Activated naive CD4-positive, alpha-beta T cell treated with anti-CD3 and anti-CD28 coated beads, Interleukin-2, amount 10 ng/mL, durations not matched to agents 7 days and 5 days (primary cell): ENCODE measurements at places on chromosomes 7 and 10.

GRCh38 chr10:49117376-49118070, 2.2 kb upstream of the VSTM4 start:
- H3K36me3 ChIP-seq, result no peaks in the 10 kb centered on the region
- no peak overlapping the region for H3K27ac ChIP-seq

- H3K27ac ChIP-seq, result no peak overlapping the region
- H3K4me3 ChIP-seq, result no peak overlapping the region
- H3K27me3 ChIP-seq, result no peaks in the 10 kb centered on the region
Observed at GRCh38 chr7:20395104-20395503, 64.4 kb downstream of the ITGB8 start.

DNA sequence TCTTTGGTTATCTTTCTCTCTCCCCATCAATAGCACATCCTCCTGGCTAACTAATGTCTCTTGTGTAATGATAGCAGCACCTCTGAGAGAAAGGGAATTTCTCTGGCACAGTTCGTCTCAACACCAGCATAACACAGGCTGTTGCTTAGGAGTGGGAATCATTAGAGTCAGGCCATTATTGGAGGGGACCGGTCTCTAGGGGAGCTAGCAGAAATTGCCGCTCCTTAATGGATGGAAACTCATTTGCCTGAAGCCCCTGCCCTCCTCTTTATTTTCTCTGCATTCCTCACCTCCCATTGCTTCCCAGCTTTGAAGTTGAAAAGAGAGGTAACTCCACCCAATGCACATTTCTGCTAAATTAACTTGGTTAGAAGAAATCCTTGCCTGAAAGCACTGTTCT, 11.9 kb downstream of the LRRC4 start:
- H3K27me3 ChIP-seq, result no peaks in the 10 kb centered on the region
- H3K4me3 ChIP-seq, result no peak overlapping the region
- DNase-seq, result no peak
- H3K27ac ChIP-seq, result no peak overlapping the region
- H3K4me1 ChIP-seq, result no peaks in the 10 kb centered on the region
- peaks cover 6% of the 10 kb centered on the region for H3K36me3 ChIP-seq

GRCh38 chr10:43939389-43939938, 290.8 kb upstream of the ZNF32 start:
- peaks cover 15% of the 10 kb centered on the region for H3K27me3 ChIP-seq
- no peaks in the 10 kb centered on the region for H3K36me3 ChIP-seq
- peaks cover 4% of the 10 kb centered on the region for H3K4me1 ChIP-seq
- no peak overlapping the region for H3K27ac ChIP-seq
- H3K4me3 ChIP-seq, result no peak overlapping the region

DNA sequence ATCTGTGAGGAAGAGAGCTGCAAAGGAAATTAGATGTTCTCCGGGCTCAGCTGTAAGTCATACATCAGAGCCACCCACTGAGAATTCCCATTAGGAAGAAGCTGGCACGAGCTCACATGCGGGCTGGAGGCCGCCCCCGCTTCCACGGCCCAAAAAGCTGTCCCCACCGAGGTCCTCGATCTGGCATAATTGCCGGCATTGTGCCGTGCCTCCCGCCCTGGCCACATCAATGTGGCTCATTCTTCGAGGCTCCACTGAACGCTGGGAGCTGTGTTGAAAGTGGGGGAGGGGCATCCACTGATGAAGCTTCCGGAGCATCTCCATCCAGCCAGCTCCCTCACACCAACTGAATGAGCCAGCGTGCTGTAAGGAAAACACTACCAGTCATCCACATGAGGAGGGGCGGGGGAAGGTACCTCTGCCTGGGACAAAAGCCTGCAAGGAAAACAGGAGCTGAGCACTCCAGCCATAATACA, 173.1 kb downstream of the PTPRN2 start:
- H3K27me3 ChIP-seq, result no peaks in the 10 kb centered on the region
- H3K4me1 ChIP-seq, result no peaks in the 10 kb centered on the region
- DNase-seq, result no peak
- H3K27ac ChIP-seq, result no peak overlapping the region
- no peak overlapping the region for H3K4me3 ChIP-seq
- H3K36me3 ChIP-seq, result no peaks in the 10 kb centered on the region

DNA sequence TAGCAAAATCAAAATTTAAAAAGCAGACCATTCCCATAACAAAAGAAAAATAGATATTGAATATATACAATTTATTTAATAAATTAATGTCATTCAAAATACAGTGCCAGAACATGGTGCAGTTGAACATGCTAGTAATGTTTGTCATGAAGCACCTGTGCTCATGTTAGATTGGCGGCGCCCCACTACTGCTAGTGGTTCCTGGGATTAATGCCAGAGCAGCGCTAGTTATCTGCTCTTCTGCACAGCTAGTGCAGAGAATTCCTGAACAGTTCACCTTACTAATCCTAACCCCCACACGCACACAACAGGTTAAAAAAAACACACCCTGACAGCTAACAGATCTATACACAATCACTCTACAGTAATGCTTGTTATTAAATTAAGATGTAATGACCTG, 23.4 kb downstream of the KBTBD2 start:
- no peak for DNase-seq
- H3K36me3 ChIP-seq, result peaks cover 70% of the 10 kb centered on the region
- H3K27ac ChIP-seq, result no peak overlapping the region

DNA sequence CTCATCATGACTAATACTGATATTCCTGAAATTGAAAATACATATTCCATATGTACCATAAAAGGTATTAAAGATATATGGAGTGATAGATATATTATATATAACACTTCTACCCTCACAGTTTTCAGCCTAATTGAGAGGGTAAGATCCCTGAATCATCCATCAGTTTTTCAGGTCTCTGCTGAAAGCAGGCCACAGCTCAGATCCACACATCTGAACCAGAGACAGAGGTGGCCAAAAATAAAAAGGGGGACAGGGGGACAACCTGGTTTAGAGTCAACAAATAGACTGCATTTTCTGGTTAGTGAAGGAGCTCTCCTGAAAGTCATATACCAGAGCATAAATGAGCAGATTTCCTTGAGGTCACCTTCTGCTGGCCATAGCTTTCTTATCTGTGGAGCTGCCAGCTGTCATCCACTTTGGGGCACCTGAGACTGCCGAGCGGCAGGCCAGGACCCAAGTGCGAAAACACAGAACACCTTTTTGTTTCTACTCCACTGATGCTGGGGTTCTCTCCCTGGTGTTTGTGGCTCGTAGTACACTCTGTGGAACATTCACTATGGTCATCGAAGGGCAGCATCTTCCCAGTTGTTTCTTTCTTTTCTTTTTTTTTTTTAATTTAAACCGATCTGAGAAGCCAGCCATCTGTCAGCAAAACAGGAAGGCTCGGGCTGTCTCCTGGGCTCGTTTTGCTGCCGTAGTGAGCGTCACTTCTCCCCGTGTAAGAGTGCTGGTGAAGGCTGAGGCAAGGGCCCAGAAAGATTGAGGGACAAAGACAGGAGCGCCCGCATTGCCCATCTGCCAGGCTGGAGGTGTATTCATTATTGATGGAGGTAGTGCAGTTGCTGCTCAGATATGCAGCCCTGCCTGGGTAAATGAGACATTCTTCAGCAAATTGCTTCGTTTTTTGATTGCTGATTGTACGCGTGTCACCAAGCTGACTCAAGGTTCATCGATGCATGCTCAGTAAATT, 13.5 kb downstream of the IKZF1 start:
- DNase-seq, result peak; percentile 61
- peaks cover 96% of the 10 kb centered on the region for H3K4me1 ChIP-seq
- no peaks in the 10 kb centered on the region for H3K27me3 ChIP-seq
- peak overlapping the region; percentile 99 for H3K27ac ChIP-seq
- H3K4me3 ChIP-seq, result peak overlapping the region; percentile 99

GRCh38 chr7:66505531-66506451, 122.9 kb upstream of the KCTD7 start:
- no peaks in the 10 kb centered on the region for H3K36me3 ChIP-seq
- H3K27me3 ChIP-seq, result peaks cover 62% of the 10 kb centered on the region
- peak overlapping the region; percentile 48 for H3K4me3 ChIP-seq
- no peak overlapping the region for H3K27ac ChIP-seq
- peaks cover 14% of the 10 kb centered on the region for H3K4me1 ChIP-seq

- H3K4me3 ChIP-seq, result peak overlapping the region; percentile 85
- peaks cover 39% of the 10 kb centered on the region for H3K4me1 ChIP-seq
- no peak for DNase-seq
- no peak overlapping the region for H3K27ac ChIP-seq
Observed at GRCh38 chr7:1567896-1568510, 1.8 kb downstream of the PSMG3 start.

GRCh38 chr10:7407368-7408290, 3.2 kb downstream of the SFMBT2 start:
- H3K27me3 ChIP-seq, result peaks cover 18% of the 10 kb centered on the region
- no peak overlapping the region for H3K27ac ChIP-seq
- H3K4me3 ChIP-seq, result peak overlapping the region; percentile 90
- DNase-seq, result peak; percentile 74

GRCh38 chr7:36875794-36876193, 151.5 kb upstream of the AOAH start:
- no peak overlapping the region for H3K27ac ChIP-seq
- H3K4me3 ChIP-seq, result no peak overlapping the region
- no peaks in the 10 kb centered on the region for H3K27me3 ChIP-seq
- DNase-seq, result no peak

DNA sequence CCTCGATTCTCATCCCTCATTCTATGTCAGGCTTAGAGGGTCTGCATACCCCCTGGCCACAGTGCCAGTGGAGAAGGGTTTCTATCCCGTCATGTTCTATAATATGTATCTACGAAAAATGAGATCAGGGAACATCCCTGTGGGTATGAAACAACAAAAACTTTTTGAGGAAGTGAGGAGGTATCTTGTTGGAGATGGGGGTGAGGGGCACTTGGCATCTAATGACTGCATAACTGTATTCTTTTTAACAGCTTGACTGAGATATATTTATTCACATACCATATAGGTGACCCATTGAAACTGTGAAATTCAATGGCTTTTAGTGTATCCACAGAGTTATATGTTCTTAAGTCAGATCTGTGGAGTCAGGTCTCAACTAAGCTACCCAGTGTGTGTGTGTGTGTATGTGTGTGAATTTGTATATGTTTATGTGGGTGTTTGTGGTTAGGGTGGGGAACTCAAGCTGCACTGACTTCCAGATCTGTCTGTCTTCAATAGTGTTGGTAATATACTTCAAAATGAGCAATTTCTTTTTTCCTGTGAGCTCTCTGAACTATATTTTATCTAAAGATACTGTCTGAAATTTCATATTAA, 528.9 kb downstream of the CNTNAP2 start:
- H3K36me3 ChIP-seq, result no peaks in the 10 kb centered on the region
- no peaks in the 10 kb centered on the region for H3K4me1 ChIP-seq
- DNase-seq, result no peak
- no peak overlapping the region for H3K27ac ChIP-seq

GRCh38 chr7:132558815-132559214, 17.5 kb downstream of the PLXNA4 start:
- no peak overlapping the region for H3K4me3 ChIP-seq
- H3K4me1 ChIP-seq, result peaks cover 35% of the 10 kb centered on the region
- H3K27me3 ChIP-seq, result peaks cover 47% of the 10 kb centered on the region
- H3K36me3 ChIP-seq, result peaks cover 39% of the 10 kb centered on the region

DNA sequence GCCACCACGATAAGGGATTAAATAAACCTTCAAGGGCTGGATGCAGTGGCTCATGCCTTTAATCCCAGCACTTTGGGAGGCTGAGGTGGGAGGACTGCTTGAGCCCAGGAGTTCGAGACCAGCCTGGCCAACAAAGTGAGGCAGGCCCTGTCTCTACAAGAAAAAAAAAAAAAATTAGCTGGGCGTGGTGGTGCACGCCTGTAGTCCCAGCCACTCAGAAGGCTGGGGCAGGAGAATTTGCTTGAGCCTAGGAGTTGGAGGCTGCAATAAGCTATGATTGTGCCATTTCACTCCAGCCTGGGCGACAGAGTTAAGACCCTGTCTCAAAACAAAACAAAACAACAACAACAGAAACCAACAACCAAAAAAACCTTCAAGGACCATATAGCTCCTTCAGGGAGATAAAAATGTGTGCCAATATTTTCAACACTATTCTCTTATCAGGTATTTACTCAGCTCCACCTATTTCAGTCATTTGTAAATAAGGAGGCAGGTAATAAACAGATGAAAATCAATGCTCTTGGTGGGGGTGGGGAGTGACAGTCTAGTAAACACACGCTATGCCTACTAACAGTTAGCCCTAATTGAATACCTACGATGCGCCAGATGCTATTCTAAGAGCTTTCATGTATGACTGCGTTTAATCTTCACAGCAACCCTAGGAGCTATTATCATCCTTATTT, 13.2 kb downstream of the BAIAP2L1 start:
- no peak overlapping the region for H3K27ac ChIP-seq
- H3K27me3 ChIP-seq, result no peaks in the 10 kb centered on the region
- no peaks in the 10 kb centered on the region for H3K36me3 ChIP-seq
- no peaks in the 10 kb centered on the region for H3K4me1 ChIP-seq
- no peak for DNase-seq

DNA sequence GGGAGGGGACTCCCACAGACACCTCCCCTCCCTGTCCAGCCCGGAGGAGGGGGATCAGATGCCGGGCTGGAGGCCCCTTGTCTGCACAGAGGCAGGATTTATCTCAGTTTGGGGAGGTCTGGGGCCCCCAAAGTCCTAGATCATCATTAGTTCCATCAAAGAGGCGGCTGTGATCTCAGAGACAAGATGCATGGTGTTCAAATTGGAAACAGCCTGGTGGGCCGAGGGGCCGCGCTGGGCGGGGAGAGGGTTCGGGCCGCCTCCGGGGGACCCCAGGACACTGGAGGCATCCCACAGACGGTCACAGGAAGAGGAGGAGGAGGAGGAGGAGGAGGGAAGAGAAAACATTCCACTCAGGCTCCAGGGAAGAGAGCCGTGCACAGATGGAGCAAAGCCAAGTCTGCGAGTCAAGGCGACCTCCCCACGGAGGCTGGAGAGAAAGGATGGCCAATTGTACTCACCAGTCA, 69.5 kb upstream of the CUX1 start:
- H3K36me3 ChIP-seq, result no peaks in the 10 kb centered on the region
- H3K4me1 ChIP-seq, result peaks cover 23% of the 10 kb centered on the region
- H3K27me3 ChIP-seq, result peaks cover 19% of the 10 kb centered on the region
- H3K4me3 ChIP-seq, result no peak overlapping the region
- no peak for DNase-seq

- H3K4me3 ChIP-seq, result no peak overlapping the region
- no peaks in the 10 kb centered on the region for H3K36me3 ChIP-seq
- no peaks in the 10 kb centered on the region for H3K4me1 ChIP-seq
- DNase-seq, result no peak
- no peak overlapping the region for H3K27ac ChIP-seq
Observed at GRCh38 chr10:126324826-126325225, 63.5 kb downstream of the ADAM12 start.

DNA sequence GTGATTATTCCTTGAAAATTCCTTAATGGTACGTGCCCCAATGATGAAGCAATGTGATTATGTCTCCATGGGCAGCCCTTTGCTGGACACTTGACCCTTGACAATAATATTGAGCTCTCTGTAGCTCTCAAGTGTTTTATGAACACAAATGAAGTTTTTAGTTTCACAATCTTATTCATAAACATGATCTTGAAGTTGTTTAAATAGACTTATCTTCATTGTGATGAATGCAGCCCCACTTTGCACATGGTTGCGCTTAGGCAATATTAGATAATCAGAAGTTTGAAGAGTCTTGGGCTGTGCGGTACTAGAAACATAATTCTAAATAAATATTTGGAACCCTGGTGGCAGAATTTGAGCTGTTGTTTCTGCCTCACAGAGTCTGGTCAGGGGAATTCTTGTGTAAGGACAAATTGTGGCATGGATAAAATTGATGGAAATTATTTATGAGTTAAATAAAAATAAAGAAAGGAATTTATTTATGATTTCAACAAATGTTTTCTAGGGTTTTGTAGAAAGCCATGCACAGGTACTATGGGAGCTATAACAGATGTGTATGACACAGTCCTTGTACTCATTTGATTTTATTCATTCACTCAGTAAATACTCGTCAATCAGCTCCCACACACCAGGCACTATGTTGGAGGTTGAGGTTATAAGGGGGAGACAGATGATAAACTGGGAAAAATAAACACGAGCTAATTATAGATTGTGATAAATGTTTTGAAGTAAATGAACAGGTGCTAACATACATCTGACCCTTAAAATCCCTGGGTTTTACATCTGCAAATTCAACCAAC, 217.9 kb downstream of the GALNT17 start:
- no peaks in the 10 kb centered on the region for H3K36me3 ChIP-seq
- H3K27ac ChIP-seq, result no peak overlapping the region
- no peaks in the 10 kb centered on the region for H3K4me1 ChIP-seq
